GDM1 (cell line): ENCODE measurements at places on chromosomes 5 and 9.

GRCh38 chr9:106921341-106921899 is 58.5 kb downstream of the ZNF462 start:
- DNase-seq = no peak

GRCh38 chr9:70013598-70014196 is 30.0 kb upstream of the MAMDC2 start:
- DNase-seq = no peak

GRCh38 chr9:126347093-126347492 is 20.5 kb downstream of the MVB12B start:
- no peak for DNase-seq

GRCh38 chr9:132408521-132408920 is 1.5 kb upstream of the CFAP77 start:
- no peak for DNase-seq

DNA sequence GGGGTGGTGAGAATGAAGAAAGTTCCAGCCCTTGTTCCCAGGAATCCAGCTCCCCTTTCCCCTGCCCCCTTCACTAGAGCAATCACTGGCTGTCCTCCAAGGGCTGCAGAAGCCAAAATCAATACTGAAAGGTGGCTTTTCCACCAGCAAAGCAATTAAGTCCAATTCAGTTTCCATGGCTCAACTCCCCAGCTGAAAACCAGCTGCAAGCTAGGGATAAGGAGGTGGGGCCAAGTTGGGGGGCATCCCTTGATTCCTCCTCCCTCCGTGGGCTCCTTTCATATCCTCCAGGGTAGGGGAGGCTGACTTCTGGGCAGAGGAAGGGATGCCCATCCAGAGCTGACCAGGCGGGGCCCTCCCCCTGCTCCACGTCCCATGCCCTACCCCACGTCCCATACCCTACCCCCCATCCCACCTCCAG is 22.7 kb downstream of the CAMK2A start:
- DNase-seq = no peak

- no peak for DNase-seq
Observed at GRCh38 chr5:128464596-128464995, 73.4 kb downstream of the FBN2 start.

DNA sequence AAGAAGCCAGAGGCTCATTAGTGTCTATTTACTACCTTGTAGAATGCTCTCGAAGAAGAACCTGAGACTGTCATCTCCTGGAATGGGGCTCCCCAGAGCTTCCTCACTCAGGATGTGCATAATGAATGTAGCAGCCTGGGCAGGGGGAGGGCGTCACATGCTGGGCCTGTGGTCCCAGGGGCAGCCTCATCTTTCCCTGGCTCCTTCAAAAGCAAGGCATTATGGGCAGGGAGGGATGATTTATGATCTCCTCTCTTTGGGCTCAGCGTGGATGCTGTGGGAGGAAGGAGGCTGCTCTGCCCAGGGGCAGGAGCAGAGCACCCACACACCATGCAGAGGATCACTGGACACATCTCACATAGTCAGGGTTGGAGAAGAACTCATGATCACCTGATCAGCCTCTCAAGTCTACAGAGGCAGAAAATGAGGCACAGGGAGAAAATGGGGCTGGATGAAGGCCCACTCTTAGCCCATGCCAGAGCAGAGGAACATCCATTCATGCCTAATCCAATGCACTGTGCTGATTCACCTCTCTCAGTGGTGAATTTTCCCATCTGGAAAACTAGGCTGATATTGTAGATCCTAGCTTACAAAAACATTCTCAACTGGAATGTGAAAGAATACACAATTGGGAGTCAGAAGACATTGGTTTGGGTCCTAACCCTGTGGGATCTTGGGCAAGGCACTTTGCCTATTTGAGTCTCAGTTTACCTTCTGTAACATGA is 173.7 kb downstream of the CARTPT start:
- DNase-seq = no peak

- no peak for DNase-seq
Observed at GRCh38 chr5:158911693-158912363, 187.9 kb downstream of the EBF1 start.

GRCh38 chr5:68419637-68420452 is 204.3 kb downstream of the PIK3R1 start:
- DNase-seq = no peak

GRCh38 chr9:107131108-107131799 is 151.8 kb upstream of the RAD23B start:
- no peak for DNase-seq

DNA sequence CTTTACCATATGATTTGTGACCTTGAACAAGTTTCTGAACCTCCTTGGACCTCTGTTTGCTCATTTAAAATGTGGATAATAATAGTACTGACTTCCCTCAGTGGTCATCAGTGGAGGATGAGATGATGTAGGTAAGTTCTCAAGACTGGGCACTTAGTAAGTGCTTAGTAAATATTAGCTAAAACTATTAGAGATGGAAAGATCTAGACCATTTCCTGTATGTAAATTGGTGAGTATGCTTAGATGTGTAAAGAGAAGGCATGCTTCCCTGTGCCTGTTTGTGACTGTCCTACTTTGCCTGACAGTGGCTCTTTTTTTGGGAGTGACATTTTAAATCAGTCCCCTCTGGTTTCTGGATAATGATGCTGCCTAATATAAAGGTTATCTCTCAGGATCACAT is 288.1 kb downstream of the GABRB2 start:
- no peak for DNase-seq
